ENCODE measurements at places on chromosomes 1 and 21.

DNA sequence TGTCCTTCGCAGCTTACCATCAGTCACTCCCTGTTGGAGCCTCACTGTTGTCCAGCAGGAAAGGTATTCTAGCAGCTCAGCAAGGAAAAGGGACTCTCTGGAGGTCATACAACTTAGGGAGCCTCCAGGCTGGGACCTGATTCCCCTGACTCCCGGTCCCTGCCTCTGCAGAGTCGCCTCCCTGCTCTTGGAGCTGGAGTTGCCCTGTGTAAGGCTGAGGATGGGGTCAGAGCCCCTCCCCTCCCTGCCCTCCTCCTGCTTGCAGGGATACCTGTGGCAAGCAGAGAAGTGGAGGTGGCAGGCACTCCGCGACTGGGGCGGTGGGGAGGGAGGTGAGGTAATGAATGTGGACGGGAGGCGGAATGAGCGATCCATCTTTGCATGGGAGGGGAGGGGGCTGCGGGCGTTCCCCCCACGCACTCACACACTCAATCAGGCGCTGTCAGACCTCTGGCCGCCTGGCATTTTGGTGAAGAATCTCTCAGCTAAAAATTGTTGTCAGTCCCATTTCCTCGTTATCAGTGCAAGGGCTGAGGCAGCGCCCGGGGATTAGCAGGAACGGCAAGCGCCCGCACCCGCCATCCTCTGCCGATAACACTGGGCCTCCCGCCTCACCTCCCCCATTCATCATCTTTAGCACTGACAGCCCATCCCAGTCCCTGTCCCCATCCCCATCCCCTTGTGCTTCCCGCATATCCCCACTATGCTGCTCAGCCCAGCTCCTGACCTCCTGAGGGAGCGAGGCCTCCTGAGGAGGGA lies 64.3 kb downstream of the TMEM53 start:
- DNase-seq = no peak

- no peak for DNase-seq
Measured at GRCh38 chr1:184487531-184488193, 100.8 kb downstream of the C1orf21 start.

DNA sequence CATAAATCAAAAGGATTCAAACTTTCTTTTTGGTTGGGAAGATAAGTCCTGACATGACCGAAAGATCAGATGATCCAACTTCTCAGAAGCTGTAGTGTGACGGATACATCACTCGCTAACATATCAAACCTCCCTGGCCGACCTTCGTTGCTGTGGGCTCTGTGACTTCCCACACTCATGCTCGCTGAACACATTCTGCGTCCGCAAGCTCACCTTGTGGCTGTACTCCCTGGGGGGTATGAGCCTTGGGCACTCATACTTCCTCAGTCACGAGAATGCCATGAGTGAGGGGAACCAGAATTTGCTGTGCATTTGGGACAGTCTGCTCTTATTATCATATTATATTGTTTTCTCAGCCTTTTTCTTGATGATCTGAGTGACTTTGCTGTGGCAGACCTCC lies 105.4 kb downstream of the RWDD3 start:
- no peak for DNase-seq

GRCh38 chr21:42158846-42159245 lies 60.1 kb upstream of the ABCG1 start:
- DNase-seq = no peak

DNA sequence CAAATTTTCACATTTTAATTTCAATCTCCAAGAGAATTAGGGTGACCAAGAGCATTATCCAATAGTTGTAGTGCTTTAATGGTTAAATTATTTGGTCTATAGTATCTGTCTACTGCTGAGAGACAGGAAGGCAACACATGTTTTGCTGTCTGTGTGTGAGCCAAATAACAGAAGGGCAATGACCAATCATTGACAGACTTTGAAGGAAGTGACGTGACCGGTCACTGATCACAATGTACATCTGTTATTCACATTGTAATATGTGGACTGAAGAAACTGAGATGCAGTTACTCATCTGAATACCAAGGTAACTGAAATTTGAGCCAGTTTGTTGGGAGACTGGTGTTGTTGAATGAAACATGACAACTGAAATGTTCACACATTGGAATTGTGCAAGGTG lies 196.7 kb downstream of the LRRC40 start:
- DNase-seq = no peak

DNA sequence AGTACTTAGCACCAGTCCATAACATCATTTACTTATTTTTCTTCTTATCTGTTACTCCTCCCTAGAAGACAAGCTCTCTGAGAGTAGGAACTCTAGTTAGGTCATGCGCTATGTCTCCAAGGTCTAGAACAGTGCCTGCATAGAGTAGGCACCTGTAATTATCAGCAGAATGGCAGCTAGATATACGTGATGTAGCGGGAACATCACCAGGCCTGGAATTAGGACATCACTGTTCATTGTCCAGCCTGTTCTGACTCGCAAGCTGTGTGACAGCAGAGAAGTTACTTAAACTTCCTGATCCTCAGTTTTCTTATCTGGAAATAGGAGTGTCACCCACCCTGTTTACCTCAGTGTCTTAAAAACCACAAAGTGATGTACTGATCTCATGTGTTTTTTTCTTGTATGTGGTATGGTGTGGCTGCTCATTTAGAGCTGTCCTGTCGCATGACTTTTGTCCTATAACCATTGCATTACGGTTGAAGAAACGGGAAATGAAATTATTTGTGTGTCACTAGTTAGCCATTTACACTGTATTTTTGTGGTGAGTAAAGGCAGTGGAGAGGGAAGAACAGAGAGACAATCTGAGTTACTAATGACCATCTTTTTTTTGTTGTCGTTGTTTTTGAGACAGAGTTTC lies 37.1 kb upstream of the EXO1 start:
- no peak for DNase-seq

DNA sequence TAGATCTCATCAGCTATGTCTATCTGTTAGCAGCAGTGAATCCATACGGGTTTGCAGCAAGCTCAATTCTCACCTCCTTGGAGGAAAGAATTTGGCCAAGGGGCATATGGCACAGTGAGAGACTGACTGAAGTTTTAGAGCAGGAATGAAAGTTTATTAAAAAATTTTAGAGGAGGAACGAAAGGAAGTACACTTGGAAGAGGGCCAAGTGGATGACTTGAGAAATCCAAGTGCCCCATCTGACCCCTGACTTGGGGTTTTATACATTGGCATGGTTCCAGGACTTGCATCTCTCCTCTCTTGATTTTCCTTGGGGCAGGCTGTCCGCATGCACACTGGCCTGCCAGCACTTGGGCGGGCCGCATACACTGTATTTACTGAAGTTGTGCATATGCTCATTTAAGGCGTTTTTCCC lies 9.2 kb upstream of the OSBPL9 start:
- DNase-seq = no peak

DNA sequence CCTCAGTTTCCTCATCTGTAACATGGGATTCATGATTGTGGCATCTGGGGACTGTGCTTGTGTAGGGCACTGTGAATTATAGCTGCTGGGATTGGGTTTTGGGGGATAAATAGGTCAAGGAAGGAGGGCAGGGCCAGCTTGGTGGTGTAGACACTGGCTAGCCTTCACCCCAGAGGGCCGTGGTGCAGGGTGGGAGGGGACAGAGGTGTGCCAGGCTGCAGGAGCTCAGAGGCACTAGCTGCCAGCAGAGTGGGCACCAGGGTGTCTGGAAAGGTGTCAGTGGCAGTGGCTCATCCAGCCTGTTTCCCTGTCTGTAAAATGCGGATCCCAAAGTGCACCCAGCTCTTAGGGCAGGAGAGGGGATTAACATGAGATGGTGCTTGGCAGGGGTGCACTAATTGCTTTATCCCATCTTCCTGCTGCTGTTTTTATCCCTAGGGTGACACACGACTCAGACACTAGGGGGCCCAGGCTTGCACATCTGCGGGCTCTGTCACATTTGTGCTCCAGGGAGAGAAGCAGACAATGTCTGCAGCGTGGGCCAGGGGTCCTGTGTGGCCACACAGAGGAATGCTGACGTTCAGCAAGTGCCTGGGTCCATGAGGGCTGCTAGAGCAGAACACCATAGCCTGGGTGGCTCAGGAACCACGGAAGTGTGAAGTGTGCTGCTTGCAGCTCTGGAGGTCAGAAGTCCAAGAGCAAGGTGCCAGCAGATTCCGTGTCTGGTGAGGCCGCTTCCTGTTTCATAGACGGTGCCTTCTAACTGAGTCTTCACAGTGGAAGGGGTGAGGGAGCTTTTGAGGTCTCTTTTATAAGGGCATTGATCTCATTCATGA lies 19.3 kb downstream of the OBSCN start:
- no peak for DNase-seq

- peak; percentile 14 for DNase-seq
Measured at GRCh38 chr1:230868736-230869385, 540 bp upstream of the C1orf198 start.

- no peak for DNase-seq
Measured at GRCh38 chr1:14842361-14842760, 243.9 kb downstream of the KAZN start.

Measured in stimulated activated CD8-positive, alpha-beta memory T cell treated with anti-CD3 and anti-CD28 coated beads, Interleukin-15, amount 100 ng/mL, for 24 hours (primary cell).